DMS79 (cell line): ENCODE measurements at places on chromosomes 1 and 21.

DNA sequence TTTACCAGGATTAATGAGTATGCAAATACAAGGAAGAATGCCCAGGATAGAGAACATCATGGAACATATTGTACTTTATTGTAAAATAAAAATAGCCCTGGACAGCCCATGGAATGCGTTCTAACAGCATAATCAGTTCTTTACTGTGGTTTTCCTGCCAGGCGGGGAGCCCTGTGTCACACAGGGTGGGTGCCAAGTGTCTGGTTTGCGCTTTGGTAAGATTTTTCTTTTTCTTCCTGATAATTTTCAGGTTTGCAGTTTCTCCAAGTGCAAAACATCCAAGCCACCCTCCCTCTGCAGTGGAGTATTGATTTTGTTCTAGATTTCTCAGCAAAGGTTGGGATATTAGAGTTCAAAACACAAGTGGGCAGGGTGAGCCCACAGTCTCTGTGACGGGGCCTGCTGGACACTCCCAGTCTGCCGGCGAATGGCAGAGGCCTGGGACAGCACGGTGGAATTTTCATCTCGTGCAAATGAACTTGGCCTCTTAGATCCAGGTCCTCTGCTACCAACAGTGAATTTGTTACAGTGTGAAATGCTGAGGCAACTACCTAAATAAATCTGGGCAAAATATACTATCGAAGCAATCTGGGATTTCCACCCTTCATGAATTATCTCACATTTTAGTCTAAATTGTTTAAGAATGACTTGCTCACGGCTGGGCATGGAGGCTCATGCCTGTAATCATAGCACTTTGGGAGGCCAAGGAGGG lies 15.6 kb upstream of the KCNJ15 start:
- DNase-seq: no peak

DNA sequence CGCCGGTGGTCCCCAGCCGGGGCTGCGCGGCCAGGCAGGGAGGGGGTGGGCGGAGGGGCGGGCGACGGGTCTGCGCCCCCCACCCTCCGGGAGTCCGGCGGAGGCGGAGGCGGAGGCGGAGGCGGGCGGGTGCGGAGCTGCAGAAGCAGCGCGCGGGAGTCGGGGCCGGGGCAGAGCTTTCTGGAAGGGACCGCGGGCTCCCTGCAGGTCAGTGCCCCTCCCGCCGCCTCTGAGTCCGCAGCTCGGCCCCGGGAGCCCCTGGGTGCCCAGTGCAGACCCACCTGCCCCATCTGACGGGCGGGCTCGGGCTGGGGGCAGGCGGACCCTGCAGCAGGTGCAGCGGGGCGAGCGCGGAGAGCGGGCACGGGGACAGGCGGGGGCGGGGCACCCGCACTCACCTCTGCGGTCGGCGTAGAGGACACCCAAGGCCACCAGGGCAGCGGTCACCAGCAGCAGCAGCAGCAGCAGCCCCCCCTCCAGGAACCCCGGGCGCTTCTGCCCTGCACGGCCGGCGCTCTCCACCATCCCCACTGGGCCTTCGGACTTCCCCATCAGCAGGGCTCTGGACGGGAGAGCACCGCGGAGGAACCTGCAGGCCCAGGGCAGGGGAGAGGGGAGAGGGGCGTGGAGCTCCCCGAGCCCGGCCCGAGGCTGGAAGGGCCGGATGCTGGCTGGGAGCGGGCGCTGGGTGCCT lies 3.7 kb downstream of the MMEL1 start:
- no peak for DNase-seq

- DNase-seq: no peak
These were observed 85.5 kb downstream of the PLPP3 start for GRCh38 chr1:56493826-56494225.

- DNase-seq: no peak
These were observed 165.9 kb downstream of the TGFBR3 start for GRCh38 chr1:91720044-91720443.

DNA sequence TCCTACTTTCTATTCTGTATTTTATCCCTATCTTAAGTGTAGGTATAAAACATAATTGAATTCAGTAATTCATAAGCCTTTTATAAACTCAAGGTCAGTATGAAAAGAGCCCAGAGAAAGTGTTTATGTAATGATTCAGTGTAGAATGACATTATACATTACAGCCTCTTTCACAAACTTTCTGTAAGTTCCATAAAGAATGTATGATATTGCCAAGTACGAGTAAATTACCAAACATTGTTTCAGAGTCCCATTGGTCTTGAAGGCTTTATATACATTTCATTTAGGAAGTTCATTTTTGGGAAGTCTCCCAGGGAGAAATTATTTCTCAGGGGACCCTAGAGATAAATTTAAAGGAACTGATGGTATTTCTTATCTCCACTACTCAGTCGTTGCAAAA lies 37.8 kb upstream of the VAMP3 start:
- DNase-seq: no peak

GRCh38 chr1:110087812-110088738 lies 17.6 kb upstream of the ALX3 start:
- peak; percentile 7 for DNase-seq

GRCh38 chr21:44969931-44970755 lies 30.3 kb downstream of the SLX9 start:
- DNase-seq: no peak

DNA sequence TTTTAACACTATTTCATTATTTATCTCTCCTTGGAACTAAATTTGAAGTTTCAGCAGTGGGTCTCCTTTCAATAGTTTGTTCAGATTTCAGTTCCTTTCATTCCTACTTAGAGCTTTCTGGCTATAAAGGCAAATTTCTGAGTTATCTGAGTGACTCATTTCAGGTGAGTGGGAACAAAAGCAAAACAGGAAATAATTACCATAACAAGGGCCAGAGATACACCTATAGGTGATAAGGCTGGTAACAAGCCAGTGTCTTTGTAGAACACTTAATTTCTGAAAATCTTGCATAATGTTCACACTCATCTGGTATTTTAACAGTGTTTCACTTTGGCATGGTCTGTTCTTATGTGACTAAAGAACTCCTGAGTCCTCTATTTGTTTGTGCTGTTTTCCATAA lies 64.5 kb upstream of the PRRC2C start:
- no peak for DNase-seq

DNA sequence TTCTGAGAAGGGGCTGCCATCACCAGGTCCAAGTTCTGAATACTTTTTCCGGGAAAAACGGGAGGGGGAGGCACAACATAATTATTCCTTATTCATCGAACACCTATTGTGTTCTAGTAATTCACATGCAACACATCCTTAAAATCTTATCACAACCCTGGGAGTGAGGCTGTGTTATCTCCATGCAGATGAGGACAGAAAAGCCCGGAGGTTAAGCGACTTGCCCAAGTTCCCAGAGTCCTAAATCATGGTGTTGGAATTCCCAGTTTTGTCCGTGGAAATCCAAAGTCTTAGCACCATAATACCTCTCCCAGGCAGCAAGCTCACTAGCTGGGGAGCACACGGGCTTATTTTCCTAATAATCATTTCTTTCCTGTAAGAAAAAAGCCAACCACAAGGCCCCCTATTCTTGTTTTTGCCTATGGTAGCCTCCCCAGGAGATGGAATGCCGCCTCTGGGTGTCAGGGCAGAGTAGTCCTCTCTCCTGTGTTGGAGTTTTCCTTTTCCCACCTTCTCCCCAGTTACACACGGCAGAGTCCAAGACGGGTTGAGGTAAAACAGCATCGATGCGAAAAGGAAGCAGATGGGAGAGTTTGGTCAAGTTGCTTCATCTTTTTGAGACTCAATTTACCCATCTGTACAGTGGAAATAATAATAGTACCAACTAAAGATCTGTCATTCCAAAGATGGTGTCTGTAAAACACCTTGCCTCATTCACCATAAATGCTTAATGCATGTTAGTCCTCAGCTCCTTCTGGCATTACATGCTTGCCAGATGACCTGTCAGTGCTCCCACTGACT lies 228.0 kb upstream of the TMEM51 start:
- DNase-seq: no peak

DNA sequence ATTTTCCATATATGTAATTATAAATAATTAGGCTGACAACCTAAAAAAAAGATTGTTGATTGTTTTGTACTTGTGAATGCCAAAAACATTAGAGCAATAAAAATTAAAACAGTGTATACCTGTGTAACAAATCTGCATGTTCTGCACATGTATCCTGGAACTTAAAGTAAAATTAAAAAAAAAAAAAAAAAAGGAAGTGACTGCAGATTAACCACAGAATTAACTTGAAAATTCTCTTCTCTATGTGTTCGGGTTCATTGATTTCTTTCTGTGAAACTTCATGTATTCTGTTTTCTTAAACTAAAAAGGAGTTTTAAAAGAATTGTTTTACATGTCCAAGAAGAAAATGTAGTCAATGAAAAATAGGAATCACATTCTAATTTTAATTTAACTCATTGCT lies 95.7 kb downstream of the FASLG start:
- DNase-seq: no peak

DNA sequence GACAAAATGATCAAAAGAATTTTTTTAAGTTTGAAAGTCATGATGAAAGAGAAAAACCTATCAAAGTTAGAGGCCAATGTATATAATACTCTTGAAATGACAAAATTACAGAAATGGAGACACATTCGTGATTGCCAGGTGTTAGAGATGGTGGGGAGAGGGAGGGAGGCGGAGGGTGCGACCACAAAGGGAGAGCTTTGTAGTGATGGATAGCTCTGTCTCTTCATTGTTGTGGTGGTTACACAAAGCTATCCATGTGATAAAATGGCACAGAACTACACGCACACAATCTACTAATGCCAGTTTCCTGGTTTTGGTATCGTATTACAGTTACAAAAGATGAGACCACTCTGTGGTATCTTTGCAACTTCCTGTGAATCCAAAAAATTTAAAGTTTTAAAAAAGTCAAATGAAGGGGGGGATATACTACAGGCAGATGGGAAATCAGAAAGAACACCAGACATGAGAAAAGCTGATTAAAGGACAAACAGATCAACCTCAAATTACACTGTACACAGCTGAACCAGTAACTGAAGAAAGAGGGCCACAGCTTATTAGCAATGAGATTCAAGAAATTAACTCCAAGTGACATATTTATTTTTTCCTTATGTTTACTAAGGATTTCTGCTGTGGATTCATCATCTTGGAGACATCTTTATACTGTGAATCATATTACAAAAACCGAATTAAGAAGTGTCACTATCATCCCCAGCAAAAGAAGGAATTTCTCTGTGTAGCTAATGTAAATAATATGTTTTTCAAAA lies 199.1 kb downstream of the SLC45A1 start:
- DNase-seq: no peak

DNA sequence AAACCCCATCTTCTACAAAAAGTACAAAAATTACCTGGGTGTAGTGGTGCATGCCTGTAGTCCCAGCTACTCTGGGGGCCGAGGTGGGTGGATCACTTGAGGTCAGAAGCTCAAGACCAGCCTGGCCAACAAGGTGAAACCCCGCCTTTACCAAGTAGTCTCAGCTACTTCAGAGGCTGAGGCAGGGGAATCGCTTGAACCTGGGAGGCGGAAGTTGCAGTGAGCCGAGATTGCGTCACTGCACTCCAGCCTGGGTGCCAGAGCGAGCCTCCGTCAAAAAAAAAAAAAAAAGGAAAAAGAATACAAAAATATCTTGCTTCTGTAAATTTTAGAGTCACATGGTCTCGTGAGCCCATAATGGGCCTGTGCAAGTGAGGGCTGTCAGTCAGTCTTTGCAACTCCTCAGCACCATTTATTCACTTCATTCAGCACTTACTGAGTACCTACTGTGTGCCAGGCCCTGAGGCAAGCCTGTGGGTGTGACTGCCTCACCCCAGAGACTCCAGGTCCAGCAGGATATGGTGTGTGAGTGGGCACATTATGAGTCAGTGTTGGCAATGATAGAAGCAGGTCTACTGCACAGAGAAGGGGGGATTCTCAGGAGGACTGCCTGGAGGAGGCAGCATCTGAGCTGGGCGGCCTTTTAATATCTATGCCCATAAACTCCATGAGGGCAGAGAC lies 46.8 kb upstream of the TARDBP start:
- no peak for DNase-seq

DNA sequence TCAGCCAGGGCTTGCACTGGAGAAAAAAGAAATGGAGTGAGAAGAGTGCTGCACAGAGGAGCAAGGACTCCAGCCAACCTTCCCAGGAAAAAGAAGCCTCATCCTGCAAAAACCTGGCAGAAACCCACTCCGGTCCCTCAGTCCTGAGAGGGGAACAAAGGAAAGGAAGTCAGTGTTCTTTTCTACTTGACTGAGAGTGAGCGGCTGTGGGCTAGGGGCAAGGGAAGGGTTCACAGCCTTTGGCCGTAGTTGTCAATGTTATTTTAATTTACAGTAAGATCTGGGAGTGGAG lies 8.9 kb upstream of the GOLT1A start:
- DNase-seq: no peak

GRCh38 chr1:62355095-62355494 lies 35.9 kb upstream of the KANK4 start:
- DNase-seq: no peak

GRCh38 chr1:31663622-31664452 lies 19.2 kb upstream of the PEF1 start:
- no peak for DNase-seq

DNA sequence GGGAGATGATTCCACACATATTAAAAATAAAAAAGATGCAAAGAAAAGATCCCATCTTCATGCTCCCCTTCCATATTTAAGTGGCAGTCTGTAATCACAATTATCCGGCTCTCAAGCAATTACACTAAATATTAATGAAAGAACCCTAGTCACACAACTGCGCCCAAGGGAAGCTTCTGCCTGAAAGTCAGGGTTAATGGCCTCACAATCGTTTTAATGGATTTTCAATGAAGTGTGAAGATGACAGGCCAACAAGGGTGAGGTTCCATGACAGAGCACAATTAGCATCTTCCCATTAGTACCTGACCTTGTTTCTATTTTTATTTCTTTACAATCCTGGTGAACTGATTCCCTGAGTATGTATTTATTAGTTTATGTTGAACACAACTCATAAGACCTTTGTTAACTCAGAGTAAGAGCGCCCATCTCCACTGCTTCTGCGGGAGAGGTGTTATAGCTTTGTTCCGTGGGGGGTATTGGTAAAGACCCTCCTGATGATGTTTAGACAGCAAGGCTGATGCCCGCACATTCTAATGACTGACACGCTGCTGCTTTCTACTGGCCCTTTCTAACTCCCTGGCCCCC lies 80.9 kb downstream of the IER5 start:
- DNase-seq: no peak

- DNase-seq: no peak
These were observed 9.0 kb downstream of the SLC9A1 start for GRCh38 chr1:27145934-27146354.

DNA sequence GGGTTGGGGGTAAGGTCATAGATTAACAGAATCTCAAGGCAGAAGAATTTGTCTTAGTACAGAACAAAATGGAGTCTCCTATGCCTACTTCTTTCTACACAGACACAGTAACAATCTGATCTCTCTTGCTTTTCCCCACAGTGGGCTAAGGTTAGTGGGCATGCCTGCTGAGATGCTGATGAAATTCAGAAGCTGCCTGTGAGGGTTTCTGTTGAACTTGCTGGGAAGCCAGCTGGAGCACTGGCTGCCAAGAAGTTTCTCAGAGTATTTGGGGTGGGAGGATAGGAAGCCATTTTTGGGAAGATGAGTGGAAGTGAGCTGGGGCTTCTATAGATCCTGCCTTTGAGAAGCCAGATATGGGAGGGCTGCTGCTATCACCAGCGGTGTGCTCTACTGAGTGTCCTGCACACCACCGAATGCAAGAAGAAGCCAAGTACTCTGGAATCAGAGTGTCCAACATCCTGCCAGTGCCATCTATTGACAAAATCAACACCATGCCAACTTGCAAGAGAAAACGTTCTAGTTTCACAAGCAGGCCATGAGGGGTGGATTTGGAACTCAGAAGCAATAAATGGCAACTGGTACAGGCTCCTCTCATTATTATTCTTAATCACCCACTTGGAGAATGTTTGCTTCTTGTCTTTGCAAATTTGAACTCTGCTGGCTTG lies 102.7 kb downstream of the PTPRU start:
- no peak for DNase-seq
